ENCODE measurements at places on chromosomes 12 and 14.

DNA sequence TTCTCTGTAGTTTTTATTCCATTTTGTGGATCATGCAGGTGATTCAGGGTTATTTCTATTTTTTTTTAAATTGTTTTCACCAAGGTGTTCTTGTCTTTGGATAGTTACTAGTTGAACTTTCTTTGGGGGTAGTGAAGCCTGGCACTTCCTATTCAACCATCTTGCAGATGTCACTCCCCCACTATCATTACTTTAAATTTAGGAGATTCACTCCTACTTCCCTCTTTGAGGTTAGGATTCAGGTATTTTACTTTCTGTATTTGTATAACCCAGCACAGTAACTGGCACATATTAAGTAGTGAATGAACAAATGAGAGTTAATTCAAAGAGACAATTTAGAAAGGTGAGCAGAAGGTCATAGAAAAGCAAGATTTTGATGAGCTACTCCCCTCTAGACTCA is 255.6 kb downstream of the ATP23 start:
- no peak for DNase-seq

DNA sequence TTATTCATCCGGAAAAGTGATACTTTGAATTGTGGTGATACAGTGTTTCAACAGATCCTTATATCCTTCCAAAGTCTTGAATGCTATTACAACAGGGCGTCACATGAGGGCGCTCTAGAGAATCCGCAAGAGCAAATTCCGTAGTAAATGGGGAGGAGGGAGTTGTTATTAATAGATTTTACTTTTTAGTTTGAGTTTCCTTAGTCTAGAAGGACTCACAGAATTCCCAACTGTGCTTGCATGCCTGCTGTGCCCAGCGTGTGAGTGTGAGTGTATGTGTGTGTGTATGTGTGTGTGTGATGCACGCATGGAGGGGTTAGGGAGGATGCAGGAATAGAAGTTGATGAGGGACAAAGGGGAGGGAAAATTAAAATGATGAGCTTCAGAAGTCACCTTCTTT is 375.3 kb downstream of the C12orf75 start:
- DNase-seq, result peak; percentile 32

DNA sequence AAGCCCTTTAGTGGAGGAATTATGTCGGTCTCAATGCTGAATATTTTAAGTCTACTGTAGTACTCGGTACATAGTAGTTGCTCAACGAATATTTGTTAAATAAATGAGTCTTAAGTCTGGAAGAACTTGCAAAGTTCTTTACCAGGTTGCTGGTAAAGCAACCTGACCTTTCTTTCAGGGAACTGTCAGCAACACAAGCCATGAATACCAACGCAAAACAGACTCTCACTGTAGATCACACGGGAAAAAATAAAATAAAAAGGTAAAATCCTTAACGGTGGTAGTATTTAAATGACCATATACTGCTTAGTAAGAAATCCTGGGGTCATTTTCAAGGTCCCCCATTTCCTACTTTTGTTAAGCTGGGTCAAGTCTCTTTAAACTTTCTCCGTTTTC is 447 bp upstream of the NUBPL start:
- DNase-seq, result no peak

DNA sequence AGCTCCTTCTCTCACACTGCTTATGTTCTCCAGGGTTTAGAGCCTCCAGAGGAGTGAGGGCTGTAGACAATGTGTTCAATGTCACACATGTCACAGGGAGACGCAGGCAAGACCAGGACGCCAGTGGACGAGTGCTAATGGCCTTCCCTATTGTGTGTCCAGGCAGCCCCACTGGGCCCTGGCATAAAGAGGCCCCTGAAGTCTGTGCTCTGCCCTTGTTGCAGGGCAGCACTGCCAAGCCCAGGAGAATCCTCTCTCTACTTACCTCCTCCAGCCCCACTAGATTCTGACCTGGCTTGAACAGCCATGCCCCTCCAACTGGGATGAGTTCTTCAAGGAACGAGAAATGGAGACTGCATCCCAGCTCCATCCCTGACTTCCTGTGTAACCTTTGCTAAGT is 24.8 kb upstream of the TMEM106C start:
- DNase-seq, result no peak

DNA sequence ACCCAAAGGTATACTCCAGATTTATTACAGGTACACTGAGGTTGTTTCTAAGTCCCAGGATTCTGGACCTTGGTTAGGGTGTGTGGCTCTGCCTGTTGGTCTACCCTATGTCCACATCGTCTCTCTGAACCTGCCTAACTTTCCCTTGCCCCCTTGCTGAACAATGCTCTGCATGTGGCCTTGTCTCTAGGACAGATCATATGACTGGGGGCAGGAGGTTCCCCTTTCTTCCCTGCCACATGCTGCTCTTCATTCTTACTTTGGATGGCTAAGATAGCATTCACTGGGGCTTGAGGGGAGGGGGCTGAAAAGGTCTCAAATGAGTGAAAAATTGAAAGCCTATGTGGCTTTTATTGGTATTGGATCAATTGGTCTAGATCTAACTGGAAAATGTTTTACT is 49.2 kb downstream of the MBIP start:
- no peak for DNase-seq

- no peak for DNase-seq
Observed at GRCh38 chr14:54440476-54440872, 700 bp downstream of the CNIH1 start.

All from SHP77 treated with DMSO at 0.1 percent for 48 hours (cell line).